Activated CD8-positive, alpha-beta memory T cell treated with anti-CD3 and anti-CD28 coated beads for 48 hours (primary cell): ENCODE measurements at places on chromosomes 2 and 18.

DNA sequence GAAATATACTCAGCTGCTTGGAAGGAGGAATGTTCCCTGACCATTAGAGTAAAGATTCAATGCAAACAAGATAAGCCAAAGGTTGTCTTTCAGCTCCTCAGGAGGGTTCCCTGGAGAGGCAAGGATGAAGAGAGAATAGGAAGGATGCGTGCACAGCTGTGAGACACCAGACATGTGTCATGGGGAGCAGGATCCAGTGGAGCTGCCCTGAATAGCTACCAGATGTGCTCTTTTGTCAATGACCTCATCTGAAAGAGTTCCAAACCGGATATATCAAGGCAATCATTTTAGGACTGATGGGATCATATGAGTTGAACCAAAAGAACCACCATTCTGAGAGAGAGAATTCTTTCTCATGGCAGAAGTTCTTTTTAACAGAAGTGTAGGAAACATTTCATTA is 490.6 kb downstream of the IRS1 start:
- no peak for DNase-seq

DNA sequence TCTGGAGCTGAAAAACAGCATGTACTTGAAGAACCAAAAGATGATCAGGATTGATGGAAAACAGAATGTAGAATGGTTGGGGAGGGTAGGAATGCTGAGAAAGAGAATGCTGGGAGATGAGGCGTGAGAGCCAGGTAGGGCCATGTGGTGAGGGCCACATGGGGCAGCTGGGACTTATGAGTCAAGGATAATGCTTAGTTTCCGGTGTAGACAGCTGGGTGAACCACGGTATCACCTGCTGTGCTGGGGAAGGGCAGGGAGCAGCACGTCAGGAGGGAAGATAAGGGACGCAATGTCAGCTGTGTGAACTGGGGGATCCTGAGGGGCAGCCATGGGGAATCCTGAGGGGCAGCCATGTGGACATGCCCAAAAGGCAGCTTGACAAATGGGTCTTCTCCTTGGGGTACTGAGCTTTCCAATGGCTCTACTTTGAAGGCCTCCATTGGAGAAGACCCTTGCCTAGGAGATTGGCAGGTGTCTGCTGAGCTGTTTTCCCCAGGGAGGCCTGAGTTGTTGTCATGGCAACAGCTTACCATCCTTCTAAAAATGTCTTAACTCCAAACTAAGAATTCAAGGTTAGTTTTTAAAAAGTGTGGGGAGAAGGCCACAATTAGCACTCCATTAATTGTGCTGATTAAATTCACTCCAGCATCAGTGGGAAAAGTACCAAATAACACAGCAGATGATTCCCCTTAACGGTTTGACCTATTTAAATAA is 51.1 kb downstream of the MTHFD2 start:
- no peak for DNase-seq

DNA sequence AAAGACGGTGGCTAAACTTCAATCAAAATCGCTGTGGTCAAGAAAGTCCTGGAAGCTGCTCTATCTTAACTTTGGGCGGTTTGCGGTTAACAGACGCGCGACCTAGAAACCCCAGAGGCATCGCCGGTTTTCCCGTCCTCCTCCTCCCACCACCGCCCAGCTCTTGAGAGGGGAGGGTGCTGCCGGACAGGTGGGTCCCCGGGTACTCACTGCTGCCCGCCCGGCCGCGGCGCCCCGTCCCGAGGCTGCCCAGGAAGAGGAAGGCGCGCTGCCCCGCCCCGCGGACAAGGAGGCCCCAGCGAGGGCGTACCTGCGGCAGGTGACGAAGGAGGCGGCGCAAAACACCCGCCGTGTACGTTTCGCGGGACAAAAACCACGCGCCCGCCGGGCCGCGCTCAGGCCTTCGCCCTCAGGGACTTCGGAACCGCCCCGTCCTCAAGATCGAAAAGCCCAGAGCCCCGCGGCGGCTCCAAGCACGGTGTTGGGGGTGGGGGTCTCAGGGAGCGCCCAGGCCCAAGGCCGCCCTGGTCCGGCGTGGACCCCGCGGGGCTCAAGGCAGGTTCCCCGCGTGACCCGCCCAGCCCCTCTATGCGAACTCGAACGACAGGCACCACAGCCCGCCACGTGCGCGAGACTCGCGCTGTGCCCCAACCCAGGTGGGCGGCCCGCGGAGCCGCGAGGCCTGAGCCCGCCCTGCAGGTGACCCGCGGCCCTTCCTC is at the start of gene SH3YL1:
Gene SH3YL1, minus strand, starts transcription at position 259 of the 719 bp plus-strand sequence. Its CDS starts 48 bp downstream, at position 211.
- peak; percentile 25 for DNase-seq

DNA sequence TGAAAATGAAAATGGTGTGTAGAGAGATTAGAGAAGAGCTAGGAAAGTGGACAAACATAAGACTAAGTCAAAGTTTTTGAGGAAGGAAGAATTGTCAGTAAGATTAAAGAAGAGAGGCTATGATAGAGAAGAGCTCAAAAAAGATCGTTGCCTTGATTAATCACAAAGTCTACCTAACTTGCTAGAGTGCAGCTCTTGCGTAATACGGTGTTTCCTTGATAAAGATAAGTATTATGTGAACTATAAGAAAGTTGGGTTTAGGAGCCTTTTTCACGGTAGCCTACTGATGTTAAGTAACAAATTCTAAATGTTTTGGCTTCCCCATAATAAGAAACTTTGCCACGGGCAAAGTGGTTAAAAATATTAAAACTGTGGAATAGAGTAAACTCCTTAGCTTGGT is 226.4 kb upstream of the NRXN1 start:
- DNase-seq: no peak

- no peak for DNase-seq
These were observed 36.4 kb downstream of the EMILIN2 start for GRCh38 chr18:2883076-2883735.

- no peak for DNase-seq
These were observed 124.2 kb upstream of the MSH6 start for GRCh38 chr2:47658646-47659320.

DNA sequence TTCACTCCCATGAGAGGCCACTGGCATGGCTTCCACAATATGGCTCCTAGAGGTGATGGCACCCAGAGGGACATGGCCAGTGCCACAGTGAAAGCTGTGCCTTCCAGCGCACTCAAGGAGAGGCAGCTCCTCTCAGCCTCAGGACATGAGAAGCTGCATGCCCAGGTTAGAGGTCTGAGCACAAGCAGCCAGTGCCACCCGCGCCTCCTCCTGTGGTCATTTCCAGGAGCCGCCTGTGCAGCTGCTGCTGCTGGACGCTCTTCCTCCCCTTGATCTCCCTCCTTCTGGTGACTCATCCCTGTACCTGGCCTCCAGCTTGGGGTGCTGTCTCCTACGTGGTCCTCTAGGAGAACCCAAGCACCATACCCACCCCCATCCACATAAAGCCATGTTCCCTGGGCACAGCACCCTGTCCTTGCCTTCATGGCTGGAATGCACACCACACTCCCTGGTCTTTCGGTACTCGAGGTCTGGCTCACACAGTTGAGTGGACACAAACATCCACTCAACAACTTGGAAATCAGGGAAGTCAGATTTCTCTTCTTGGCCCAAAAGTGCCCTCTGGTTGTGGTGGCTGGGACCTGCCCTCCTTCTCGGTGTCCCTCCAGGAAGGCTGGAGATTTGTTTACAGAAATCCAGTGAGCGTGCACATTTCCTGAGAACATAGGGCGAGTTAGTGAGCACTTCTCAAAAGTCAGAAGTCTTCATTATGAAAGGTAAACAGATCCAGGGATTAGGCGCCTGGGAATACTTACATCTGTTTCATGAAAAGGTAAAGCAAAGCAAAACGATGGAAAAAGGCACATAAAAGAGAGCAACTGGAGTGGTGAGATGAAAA is 96.7 kb downstream of the EIPR1 start:
- DNase-seq: no peak

DNA sequence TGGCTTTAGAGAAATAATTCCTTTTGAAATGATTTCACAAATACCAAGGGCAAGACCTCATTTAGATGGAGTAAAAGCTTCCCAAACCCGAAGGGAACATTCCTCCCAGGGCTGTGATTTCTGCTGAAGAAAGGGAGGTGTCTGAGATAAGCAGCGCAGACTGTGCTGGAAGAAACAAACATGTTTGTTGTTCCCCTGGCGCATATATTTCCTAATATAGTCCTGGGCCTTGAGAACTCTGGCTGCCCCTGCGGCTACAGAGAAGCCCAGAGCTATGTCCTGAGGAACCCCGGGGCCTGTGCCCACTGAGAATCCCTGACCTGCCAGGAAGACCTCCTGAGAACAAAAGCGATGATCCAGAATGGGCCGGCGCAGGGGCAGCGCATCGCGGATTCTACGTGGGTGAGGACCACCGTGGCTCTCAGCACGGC is 372.6 kb upstream of the NT5C1B start:
- DNase-seq: no peak

DNA sequence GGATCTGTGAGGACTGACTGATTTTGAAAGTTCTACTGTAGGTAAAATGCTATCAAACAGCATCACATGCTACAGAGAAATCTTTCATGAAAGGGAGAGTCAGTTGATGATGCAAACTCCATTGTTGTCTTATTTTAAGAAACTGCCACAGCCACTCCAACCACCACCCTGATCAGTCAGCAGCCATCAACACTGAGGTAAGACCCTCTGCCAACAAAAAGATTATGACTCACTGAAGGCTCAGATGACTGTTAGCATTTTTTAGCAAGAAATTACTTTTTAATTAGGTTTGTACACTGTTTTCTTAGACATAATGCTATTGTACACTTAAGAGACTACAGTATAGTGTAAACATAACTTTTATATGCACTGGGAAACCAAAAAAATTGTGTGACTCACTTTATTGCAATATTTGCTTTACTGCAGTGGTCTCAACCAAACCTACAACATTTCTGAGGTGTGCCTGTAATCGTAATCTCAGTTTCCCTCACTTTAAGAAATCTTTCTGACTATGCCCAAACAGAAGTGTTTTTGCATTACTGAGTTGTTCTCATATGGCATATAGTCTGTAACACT is 42.8 kb downstream of the METTL8 start:
- no peak for DNase-seq

DNA sequence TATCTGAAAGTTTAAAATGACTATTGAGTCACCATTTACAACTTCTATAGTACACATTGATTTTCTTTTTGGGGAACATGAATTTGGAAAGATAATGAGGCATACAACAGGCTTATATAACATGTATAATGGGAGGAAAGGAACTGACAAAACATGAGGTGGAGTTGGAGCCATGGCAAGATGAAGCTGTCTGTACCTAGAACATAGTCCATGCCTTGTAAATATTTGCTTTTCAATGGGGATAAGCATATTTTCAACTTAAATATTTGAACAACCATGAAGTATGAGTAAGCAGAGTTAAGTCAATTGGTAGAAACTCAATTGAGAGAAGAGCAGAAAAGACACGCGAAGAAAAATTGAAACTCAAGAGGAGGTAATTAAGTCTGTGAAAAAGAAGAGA is 37.1 kb upstream of the GALNT13 start:
- no peak for DNase-seq

DNA sequence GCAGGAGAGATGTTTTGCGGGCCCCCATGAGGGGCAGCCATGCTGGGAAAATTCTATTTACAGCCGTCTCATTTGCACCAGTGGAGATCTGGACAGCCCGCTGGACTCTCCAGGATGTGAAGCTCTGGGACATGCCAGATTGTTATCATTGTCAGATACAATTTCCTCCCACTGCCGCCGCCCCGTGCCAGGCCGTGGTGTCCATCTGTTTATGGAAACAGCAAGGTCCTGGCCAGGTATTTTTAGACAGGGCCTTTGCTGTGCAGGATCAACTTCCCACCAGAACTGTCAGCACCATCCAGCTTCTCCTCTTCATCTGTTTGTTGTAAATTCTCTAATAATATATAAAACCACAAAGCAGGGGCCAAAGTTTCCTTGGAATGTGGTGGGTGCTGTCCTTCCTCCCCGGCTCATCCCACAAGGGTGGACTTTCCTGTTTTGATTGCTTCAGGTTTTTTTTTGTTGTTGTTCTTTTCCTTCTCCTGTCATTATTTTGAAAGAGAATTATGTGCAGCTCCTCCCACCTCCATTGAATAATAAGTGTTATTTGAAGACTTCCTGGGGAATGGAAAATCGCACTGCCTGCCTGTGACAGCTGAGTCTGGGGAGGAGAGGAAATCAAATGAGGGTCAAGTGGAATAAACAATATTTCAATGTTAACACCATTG is 398.1 kb downstream of the TNS1 start:
- DNase-seq: no peak

DNA sequence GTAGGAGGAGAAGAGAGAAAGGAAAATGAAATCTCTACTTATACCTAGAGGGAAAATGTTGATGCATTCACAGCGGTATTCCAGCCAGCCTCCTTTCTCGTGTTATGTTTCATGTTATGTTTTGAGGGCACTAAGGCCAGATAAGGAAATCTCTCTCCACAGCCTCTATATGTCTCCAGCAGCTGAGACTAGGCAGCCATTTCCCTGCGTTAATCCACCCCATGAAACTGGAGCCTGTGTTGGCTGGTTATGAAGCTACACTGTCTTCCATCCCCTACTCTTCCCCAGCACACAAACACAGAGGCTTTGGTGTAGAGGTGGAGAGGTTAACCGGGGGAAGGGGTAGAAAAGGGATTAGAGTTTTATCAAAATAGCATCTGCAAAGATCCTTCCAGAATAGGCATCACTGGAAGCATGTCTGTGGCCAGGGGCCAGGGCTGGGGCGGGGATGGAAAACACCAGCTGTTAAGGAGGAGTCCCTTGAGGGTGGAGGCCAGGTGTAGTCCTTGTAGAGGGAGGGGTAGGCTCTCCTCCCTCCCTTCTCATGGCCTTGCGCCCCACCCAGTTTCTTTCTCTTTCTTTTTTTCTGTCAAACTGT is 100.9 kb upstream of the TNP1 start:
- no peak for DNase-seq

DNA sequence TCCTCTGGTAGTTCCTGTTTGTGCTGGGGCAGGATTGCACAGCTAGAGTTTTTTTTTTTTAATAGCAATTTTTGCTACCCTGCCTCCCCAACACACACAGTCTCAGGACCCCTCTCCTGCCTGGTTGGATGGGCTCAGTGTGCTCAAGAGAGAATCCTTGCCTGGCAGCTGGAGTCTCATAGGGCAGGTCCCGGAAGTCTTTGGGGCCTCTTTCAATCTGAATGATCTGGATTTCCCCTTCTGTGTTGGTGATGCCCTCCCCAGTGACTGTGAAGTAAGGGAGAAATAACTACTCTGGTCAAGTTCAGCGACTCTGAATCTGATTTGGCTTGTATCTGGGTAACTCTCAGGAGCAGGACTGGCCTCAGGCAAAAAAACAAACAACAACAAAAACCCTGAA is 220.6 kb upstream of the LRRTM1 start:
- DNase-seq: no peak

DNA sequence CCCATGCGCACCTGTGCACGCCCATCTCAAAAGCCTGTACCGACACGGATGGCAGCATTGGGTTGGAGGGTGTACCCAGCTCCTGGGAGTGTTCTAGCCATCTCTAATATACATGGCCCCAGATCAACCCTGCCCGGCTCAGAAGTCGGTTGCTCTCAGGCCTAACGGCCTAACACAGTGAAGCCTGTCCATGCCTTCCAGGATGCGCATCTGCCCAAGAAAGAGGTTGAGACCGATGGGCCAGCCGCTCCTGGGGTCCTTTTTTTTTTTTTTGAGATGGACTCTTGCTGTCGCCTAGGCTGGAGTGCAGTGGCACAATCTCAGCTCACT is 32.1 kb downstream of the PDIA6 start:
- no peak for DNase-seq
